ENCODE measurements at places on chromosomes 2 and 18.

- no peak for DNase-seq
Measured at GRCh38 chr2:128362889-128363228, 44.2 kb upstream of the HS6ST1 start.

DNA sequence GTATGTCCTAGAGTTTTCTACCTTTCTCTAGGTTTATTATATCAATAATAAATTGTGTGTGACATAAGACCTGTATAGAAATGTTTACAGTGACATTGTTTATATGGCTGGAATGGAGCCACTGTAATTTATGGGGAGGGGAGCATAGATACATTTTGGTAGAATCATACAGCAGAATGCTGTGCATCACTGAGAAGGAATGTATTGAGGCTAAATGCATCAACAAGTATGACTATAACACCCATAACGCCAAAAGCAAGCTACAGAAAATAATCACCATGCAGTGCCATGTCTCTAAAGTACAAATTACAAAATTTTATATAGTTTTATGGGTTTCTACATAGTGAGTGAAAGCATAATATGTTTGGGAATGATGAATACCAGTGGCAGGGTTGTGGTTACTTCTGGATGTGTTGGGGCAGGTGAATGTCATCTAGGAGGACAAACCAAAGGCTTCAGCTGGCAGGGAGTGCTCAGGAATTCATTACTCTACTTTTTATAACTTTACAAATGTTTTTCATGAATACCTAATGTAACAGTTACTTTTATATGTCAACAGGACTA, 226.0 kb upstream of the NETO1 start:
- no peak for DNase-seq

DNA sequence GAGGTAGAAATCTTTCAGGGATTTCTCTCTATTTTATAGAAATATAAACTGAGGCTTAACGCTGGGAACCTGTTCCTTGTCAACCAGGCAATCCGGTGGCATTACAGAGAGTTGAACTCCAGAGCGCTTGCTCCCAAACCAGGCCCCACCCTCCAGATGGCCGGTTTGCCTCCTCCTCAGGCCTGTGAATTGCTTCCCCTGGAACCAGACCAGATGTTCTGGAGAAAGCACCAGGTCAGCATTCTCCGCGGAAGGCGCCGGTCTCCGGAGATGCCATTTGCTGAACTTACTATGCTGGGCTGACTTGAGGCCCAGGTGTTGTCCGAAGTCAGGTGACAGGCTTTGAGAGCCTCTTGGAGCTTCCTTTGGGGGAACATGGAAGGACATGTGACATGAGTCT, 17.2 kb downstream of the TNP1 start:
- DNase-seq: no peak

- no peak for DNase-seq
Measured at GRCh38 chr2:11404376-11405073, 60.1 kb upstream of the ROCK2 start.

GRCh38 chr2:64787019-64787365, 133.3 kb upstream of the SERTAD2 start:
- DNase-seq: no peak

All from NCI-H1930 (cell line).